ENCODE measurements at places on chromosomes 5 and 9. TPM values are rescaled to one million over a fixed set of nuclear protein-coding genes. Genes with fewer than 3 reads are reported as not detected.
A peak's percentile ranks its signal among the peaks of the same experiment; 100 is the strongest.

Gene SMIM33
- not detected for total RNA-seq

Gene DOCK2
- total RNA-seq, result 0.62 TPM

Gene TYRP1
- total RNA-seq, result not detected

Gene ORM2
- total RNA-seq, result not detected

Gene IL5
- not detected for total RNA-seq

Gene SPINK6
- not detected for total RNA-seq

Gene PPP3R2
- not detected for total RNA-seq

Gene EIF4E1B
- total RNA-seq, result not detected

Gene HOMER1
- 3.9 TPM for total RNA-seq

Gene IFNA21
- total RNA-seq, result not detected

Gene PCDHB6
- total RNA-seq, result not detected

Gene C5orf58
- not detected for total RNA-seq

Gene SPAAR
- total RNA-seq, result 24.8 TPM

Gene GNA14
- 3.3 TPM for total RNA-seq

GRCh38 chr9:8361364-8361763 is 561.8 kb upstream of the DMAC1 start:
- no peak for DNase-seq

- DNase-seq, result peak; percentile 51
Observed at GRCh38 chr5:160271396-160271795, 41.0 kb downstream of the CCNJL start.

- DNase-seq, result peak; percentile 54
Observed at GRCh38 chr9:85900504-85901201, 40.3 kb upstream of the NAA35 start.

DNA sequence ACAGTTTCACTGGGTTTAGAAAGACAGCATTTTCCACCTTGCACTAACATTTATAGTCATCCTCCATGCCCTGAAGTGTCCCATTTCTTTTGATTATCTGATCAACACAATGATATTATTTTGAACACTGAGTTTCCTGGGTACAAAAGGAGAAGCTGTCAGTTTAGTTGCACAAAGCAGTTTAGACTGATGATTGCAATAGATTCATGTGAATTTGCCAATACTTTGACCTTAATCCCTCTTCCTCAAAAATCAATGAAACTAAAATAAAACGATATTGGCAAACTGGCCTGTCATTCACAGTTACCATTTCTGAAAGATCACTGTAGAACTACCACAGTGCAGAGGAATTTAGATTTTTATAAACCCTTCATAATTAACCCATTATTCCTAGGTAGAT is 34.2 kb upstream of the RASGRF2 start:
- no peak for DNase-seq

DNA sequence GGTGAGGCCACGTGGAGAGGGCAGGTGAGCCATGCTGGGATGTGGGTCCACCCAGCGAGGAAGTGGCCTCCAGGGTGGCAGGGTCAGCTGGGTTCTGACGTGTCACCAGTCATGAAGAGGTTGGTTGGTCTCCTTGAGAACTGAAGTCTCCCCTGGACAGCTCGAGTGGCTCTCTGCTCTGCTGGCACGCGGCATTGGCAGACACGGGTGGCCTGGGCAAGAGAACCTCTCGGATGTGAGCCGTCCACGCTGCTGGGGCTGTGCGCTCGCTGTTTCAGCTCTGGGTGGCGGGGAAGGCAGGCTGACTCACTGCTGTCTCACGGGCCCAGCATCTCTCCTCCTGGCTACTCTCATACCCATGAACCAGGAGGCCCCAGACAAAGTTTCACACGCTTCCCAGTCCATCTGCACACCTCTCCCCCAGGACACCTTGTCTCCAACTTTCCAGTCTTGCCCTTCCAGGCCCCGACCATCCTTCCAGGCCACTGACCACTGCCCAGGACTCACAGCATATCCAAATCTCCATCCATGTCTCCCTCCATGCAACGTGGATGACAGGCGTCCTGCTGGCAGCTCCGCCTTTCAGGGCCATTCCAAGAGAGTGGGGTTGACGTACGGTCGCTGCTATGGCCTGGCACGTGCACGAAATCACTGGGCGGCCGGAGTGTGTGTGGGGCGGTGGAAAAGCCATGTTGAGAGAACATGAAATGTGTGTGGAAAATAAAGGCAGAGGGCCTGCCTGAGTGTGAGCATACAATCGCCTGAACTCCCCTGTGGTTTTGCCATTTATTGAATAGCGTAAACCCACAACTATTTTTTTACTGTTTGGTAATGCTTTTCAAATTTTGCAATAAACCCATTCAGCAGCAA is 145.0 kb upstream of the COL5A1 start:
- no peak for DNase-seq

GRCh38 chr9:121559183-121559582 is 59.5 kb upstream of the GGTA1 start:
- no peak for DNase-seq

GRCh38 chr9:136110082-136111061 is 8.3 kb downstream of the TMEM250 start:
- DNase-seq, result no peak

- peak; percentile 61 for DNase-seq
Observed at GRCh38 chr5:125372694-125373631, 626.5 kb upstream of the ZNF608 start.

DNA sequence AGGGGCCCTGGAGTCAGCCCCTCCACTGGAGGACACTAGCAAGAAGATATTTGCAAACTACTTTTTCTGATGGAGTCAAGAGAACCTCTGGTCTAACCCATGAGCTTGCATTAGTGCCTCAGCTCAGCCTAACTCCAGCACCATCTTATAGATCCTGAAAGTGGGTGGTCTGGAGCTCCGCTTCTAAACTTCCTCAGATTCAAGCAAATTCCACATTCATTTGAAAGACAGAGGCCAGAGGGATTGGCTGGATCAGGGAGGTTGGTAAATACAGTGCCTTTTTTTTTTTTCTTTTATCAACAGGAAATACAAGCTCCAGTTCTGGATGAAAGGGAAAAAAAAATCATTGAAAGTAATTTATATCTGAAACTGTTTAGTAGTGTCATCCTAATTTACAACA is 99.9 kb downstream of the ENC1 start:
- DNase-seq, result no peak

GRCh38 chr5:158236511-158237335 is 377.8 kb upstream of the CLINT1 start:
- DNase-seq, result no peak

GRCh38 chr5:142495531-142495930 is 170.7 kb upstream of the SPRY4 start:
- no peak for DNase-seq

DNA sequence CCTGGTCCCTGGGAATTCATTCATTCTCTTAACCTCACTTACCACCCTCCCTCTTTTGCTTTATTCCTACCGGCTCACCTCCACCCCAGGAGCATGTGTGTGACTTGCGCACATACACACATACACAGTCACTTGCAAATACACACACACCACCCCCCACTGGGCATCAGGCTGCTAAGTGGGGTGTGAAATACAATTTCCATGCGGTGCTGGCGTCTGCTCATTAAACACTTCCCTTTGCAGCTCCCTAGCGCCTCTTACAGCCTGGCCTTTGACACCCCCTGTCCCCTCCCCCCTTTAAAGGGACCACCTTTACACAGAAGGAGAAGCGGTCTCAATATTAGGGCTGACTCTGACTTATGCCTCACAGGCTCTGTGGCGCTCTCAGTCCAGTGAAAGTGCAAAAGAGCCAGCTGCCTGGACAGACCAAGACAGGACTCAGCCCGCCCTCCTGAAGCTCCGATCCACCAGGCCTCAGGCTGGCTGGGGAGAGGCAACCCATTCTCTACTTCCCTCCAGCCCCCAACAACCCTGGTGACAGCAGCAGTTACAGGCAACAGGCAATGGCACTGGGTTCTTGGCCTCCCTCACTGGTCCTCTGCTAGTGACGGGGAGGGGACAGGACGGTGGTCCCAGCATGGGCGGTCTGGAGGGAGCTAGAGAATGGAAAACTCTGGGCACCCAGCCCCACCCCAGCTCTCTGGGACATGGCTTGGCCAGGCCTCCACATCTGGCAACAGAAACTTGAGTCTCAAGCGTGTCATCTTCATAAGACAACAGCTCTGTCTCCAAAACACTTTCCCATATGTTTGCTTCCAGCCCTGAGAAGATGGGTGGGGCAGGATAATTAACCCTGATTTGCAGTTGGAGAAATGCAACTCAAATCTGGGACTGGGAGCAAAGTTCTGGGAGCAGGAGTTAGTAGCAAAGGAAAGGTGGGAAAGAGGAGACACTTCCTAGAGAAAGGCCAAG is 12.0 kb downstream of the ENHO start:
- no peak for DNase-seq

- DNase-seq, result no peak
Observed at GRCh38 chr5:67490543-67491321, 294.1 kb upstream of the CD180 start.

GRCh38 chr9:130860458-130861316 is 25.6 kb downstream of the ABL1 start:
- peak; percentile 70 for DNase-seq

DNA sequence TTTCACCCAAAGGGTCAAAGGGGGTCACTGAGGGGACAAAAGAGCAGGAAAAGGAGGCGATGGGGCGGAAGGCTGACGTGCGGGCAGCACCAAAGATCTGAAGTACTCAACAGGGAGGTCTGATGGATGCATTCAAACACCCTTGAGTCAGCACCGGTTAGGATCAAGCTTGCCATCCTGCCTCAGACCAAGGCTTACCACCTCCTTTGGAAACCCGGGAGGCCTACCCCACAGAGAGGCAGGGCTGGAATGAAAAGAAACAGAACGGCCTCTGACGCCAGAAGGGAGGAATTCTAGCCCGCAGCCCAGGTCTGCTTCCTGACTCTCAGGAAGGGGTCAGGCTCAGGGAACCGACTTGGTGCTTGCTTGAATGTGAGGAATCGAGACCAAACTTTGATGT is 125.6 kb downstream of the PAPPA start:
- DNase-seq, result peak; percentile 19

- DNase-seq, result peak; percentile 62
Observed at GRCh38 chr5:172733131-172733973, 37.6 kb downstream of the DUSP1 start.

- no peak for DNase-seq
Observed at GRCh38 chr9:87309236-87309635, 188.4 kb upstream of the DAPK1 start.

DNA sequence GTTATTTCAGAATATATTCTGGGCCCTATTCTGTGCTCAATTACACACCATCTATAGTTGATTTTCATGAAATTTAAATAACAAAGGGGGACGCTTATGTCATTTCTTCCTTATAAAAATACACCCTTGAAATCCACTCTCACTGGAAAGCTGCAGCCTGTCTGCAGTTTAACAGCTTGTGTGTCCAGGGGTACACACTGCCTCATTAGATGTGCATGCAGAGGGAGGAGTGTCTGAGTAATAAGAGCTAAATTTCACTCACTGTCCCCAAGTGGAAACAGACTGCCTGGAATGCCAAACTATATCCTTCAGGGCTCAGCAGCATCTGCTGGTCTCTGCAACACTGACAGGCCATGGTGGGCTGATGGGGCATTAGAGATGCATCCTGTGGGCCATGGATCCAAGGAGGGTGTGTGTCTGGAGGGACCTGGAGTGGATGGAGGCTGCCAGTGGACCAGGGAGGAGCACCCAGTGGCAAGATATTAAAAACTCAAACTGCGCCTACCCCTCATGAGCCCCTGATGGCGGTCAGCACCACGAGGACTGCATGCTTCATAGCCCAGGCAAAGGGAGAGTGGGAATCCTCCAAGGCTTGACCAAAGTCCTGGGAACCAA is 15.8 kb upstream of the TIFAB start:
- no peak for DNase-seq

- no peak for DNase-seq
Observed at GRCh38 chr5:112857866-112858265, 3.2 kb upstream of the SRP19 start.

DNA sequence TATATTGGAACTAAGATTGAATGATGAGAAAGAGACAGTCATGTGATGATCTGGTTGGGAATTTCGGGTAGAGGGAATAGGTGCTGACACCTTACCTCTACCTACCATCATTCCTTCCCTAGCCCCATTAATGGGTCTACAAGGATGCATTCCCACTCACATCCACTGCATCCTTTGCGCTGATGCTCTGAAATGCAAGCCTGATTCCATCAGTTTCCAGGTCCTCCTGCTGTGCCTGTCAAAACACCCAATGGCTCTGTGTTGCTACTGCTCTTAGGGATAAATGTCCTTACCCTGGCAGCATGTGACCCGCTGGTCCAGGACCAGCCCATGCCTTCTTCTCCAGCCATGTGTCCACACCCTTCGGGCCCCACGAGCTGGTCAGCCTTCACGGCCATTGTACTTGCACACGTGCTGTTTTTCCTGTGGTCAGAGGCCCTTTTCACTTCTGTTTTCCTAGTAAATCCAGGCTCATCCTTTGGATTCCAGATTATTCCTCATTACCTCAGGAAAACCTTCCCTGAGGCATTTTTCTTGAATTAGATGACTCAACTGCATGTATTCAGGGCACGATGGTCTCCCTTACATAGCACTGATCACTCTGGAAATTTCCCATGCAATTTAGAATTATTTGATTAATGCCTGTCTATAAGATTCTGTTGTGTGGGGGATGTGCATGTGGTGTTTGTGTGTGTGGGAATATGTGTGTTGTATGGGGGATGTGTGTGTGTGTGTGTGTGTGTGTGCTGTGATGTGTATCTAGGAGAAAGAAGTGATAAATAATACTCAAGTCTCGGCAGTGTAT is 185.0 kb downstream of the DIRAS2 start:
- no peak for DNase-seq

GRCh38 chr5:151721087-151721646 is 34.5 kb upstream of the SPARC start:
- no peak for DNase-seq

- DNase-seq, result no peak
Observed at GRCh38 chr5:158069838-158070237, 210.9 kb upstream of the CLINT1 start.

DNA sequence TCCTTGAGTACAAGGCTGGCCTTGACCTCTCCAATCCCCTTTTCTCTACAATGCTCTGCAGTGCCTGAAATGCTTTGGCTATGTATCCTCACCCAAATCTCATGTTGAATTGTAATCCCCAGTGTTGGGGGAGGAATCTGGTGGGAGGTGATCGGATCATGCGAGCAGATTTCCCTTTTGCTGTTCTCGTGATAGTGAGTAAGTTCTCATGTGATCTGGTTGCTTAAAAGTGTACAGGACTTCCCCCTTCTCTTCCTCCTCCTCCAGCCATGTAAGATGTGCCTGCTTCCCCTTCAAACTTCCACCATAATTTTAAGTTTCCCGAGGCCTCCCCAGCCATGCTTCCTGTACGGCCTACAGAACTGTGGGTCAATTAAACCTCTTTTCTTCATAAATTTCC is 28.5 kb upstream of the AKNA start:
- no peak for DNase-seq

DNA sequence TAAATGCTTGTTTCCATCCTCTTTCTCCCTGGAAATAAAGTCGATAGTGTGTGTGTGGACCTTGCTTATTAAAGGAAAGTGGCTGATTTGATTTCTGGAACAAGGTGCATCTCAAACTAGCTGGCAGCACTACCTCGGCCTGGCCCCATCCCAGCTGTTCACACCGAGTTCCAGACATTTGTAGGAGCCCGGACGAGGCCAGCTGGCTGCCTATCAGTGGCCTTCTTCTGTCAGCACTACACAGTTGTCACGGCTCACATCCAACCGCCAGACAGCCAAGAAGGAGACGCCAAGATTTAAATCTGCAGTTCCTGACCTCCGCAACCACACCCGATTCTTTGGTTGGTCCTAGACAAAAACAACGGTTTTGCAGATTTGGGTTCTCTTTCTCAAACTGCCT is 63.6 kb downstream of the PALM2AKAP2 start:
- DNase-seq, result no peak
